ENCODE measurements at places on chromosomes 1 and 21. TPM values are rescaled to one million over a fixed set of nuclear protein-coding genes. Genes with fewer than 3 reads are reported as not detected.

Gene SLC9C2
- not detected for total RNA-seq

Gene AURKAIP1
- 89.0 TPM for total RNA-seq

Gene DONSON
- total RNA-seq, result 17.9 TPM

Gene ZNF678
- total RNA-seq, result 4.2 TPM

Gene SYNC
- total RNA-seq, result 72.5 TPM

Gene MSH4
- 0.20 TPM for total RNA-seq

Gene FAM3B
- not detected for total RNA-seq

Gene B3GALT2
- total RNA-seq, result 7.6 TPM

Gene PLA2G5
- not detected for total RNA-seq

DNA sequence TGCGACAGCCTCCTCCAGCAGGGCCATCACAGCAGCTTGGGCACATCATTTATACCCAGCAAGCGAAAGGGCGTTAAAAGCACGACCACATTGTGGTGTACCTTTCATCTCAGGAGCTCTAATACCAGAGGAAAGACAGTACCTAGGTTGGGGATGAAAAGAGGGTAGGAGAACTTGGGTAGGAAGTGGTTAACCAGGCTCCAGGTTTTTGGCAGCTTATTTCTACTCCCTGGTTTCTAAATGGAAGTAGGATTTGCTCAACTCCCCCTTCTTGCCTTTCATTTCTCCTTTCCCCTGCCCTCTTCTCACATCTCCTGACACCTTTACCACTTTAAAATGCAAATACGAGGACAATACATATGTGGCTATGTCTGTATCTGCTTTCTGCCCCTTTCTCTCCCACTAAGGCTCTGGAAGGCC, 30.2 kb downstream of the FAM177B start:
- peaks cover 1% of the 10 kb centered on the region for H3K27me3 ChIP-seq
- no peak for DNase-seq
- H3K4me3 ChIP-seq, result no peak overlapping the region
- H3K4me1 ChIP-seq, result peaks cover 12% of the 10 kb centered on the region
- H3K36me3 ChIP-seq, result no peaks in the 10 kb centered on the region

- H3K36me3 ChIP-seq, result no peaks in the 10 kb centered on the region
- H3K4me1 ChIP-seq, result peaks cover 34% of the 10 kb centered on the region
- no peaks in the 10 kb centered on the region for H3K27me3 ChIP-seq
- H3K27ac ChIP-seq, result no peak overlapping the region
- DNase-seq, result no peak
- no peak overlapping the region for H3K4me3 ChIP-seq
These were observed 10.5 kb downstream of the FOXJ3 start for GRCh38 chr1:42324398-42325013.

GRCh38 chr1:170590921-170591705, 59.1 kb downstream of the GORAB start:
- no peak for DNase-seq
- peaks cover 24% of the 10 kb centered on the region for H3K4me1 ChIP-seq
- H3K4me3 ChIP-seq, result no peak overlapping the region
- no peaks in the 10 kb centered on the region for H3K27me3 ChIP-seq
- peaks cover 2% of the 10 kb centered on the region for H3K36me3 ChIP-seq

DNA sequence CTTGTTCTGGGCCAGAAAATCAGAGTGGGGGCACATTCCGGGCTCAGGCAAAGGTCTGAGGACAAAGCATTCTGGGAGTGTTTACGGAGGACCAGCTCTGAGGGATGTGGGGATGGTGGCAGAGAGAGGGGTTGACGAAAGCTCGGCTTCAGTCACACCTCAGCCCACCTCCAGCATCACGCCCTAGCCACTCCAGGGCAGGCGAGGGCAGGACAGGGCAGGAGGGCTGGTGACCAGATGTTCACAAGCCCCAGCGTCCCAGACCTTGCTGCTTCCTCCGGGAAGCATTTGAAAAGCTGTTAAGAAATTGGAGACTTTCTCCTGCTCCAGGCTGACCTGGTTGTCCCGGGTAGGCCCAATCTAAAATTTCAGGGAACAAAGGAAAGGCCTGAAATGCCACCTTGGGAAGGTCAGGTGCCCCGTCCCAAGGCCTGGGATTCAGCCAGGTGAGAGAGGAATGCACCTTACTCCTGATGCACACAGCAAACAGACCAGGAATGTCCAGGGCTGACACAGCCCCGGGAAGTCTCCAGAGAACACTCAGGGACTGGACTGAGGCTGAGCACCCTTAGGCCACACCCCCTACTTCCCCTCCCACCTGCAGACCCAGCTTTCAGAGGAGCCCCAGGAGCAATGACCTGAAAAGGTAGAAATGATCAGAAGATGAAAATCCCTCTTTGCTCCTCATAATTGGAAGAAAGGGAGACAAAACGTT, 71.9 kb upstream of the KLHDC7A start:
- H3K36me3 ChIP-seq, result no peaks in the 10 kb centered on the region
- H3K4me3 ChIP-seq, result no peak overlapping the region
- H3K27me3 ChIP-seq, result peaks cover 2% of the 10 kb centered on the region
- H3K4me1 ChIP-seq, result no peaks in the 10 kb centered on the region
- DNase-seq, result no peak
- H3K27ac ChIP-seq, result no peak overlapping the region

DNA sequence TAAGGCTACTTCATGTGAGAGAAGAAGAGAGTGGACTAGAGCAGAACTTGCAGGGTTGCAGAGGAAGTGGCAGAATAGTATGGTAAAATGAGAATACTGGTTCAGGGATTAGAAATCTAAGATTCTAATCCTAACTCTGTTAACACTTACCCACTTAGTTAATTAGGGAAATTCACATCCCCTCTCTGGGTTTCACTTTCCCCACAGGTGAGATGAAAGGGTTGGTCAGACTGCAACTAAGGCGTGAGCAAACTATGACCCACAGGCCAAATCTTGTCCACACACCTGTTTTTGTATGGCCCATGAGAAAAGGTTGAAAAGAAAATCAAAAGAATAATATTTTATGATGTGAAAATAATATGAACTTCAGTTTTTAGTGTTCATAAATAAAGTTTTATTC, 117.5 kb downstream of the MACF1 start:
- no peak overlapping the region for H3K4me3 ChIP-seq
- no peaks in the 10 kb centered on the region for H3K27me3 ChIP-seq
- no peak for DNase-seq
- peaks cover 42% of the 10 kb centered on the region for H3K36me3 ChIP-seq

GRCh38 chr1:196896355-196896754, 8.5 kb downstream of the CFHR4 start:
- H3K36me3 ChIP-seq, result no peaks in the 10 kb centered on the region
- H3K4me3 ChIP-seq, result no peak overlapping the region
- H3K27me3 ChIP-seq, result peaks cover 4% of the 10 kb centered on the region
- H3K4me1 ChIP-seq, result no peaks in the 10 kb centered on the region

DNA sequence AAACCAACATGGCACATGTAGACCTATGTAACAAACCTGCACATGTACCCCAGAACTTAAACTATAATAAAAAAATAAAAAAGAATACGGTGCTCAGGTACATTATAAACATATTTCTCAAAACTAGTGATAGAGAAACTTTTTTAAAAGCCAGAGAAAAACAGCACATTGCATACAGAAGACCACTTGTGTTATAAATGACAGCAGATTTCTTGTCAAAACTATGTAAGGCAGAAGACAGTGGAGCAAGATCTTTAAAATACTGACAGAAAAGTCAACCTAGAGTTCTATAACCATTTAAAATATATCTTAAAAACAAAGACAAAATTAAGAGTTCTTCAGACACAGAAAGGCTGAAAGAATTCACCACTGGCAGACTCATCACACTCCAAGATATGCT, 144.7 kb downstream of the NEGR1 start:
- no peaks in the 10 kb centered on the region for H3K4me1 ChIP-seq
- no peak overlapping the region for H3K4me3 ChIP-seq
- H3K27ac ChIP-seq, result no peak overlapping the region
- no peaks in the 10 kb centered on the region for H3K27me3 ChIP-seq
- no peak for DNase-seq

GRCh38 chr21:14545906-14546480, at the start of gene SAMSN1:
Gene SAMSN1 (minus strand): TSS chr21:14546315. CDS start chr21:14546261, 54 bp downstream.
- H3K4me3 ChIP-seq, result no peak within 1 kb of the TSS
- no peaks in the 10 kb centered on the region for H3K4me1 ChIP-seq
- no peaks in the 10 kb centered on the region for H3K36me3 ChIP-seq
- no peak within 1 kb of the TSS for H3K27ac ChIP-seq

DNA sequence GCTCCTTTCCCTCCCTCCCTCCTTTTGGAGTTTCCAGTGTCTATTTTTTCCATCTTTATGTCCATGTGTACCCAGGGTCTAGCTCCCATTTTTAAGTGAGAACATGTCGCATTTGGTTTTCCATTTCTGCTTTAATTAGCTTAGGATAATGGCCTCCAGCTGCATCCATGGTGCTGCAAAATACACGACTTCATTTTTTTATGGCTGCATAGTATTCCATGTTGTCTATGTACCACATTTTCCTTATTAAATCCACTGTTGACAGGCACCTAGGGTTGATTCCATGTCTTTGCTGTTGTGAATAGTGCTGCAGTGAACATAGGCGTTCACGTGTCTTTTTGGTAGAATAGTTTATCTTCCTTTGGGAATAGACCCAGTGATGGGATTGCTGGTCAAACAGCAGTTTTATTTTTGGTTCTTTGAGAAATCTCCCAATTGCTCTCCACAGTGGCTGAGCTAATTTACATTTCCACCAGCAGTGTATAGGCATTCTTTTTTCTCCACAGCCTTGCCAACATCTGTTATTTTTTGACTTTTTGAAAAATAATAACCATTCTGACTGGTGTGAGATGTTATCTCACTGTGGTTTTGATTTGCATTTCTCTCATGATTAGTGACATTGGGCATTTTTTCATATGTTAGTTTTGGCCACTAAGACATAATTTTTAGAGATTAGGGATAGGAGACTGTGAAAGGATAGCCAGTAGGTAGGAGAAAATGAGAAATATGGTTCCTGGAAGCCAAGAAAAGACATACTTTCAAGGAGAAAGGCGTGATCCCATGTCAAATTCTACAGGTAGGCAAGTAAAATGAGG, 50.4 kb downstream of the ADAMTS1 start:
- H3K27me3 ChIP-seq, result no peaks in the 10 kb centered on the region
- no peak overlapping the region for H3K4me3 ChIP-seq
- no peak overlapping the region for H3K27ac ChIP-seq
- H3K36me3 ChIP-seq, result no peaks in the 10 kb centered on the region
- H3K4me1 ChIP-seq, result peaks cover 31% of the 10 kb centered on the region

- H3K36me3 ChIP-seq, result peaks cover 3% of the 10 kb centered on the region
- H3K27ac ChIP-seq, result no peak overlapping the region
- H3K4me3 ChIP-seq, result no peak overlapping the region
- no peak for DNase-seq
- H3K27me3 ChIP-seq, result no peaks in the 10 kb centered on the region
These were observed 81.6 kb upstream of the KCNE2 start for GRCh38 chr21:34282223-34282622.

DNA sequence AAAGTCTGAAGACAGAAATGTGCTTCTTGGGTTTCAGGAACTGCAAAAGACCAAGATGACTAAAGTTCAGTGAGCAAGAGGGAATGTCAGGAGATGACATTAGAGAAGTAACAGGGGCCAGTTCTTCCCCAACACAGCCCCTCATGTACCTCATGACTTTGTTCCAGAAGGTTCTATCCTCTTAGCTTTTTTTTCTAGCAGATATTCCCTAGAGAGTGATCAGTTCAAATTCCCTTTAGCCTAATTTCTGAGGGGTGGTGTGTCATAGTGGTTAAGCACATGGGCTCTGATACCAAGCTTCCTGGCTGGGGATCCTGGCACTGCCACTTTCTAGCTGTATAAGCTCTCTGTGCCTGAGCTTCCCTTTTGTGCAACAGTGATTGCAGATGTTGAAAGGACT, 108.0 kb downstream of the LBR start:
- no peaks in the 10 kb centered on the region for H3K4me1 ChIP-seq
- DNase-seq, result no peak
- no peak overlapping the region for H3K4me3 ChIP-seq
- H3K27me3 ChIP-seq, result no peaks in the 10 kb centered on the region
- no peak overlapping the region for H3K27ac ChIP-seq

GRCh38 chr1:109065137-109065536, 10.7 kb downstream of the TAF13 start:
- no peak for DNase-seq
- peaks cover 15% of the 10 kb centered on the region for H3K36me3 ChIP-seq
- no peak overlapping the region for H3K27ac ChIP-seq
- H3K27me3 ChIP-seq, result no peaks in the 10 kb centered on the region
- no peak overlapping the region for H3K4me3 ChIP-seq

DNA sequence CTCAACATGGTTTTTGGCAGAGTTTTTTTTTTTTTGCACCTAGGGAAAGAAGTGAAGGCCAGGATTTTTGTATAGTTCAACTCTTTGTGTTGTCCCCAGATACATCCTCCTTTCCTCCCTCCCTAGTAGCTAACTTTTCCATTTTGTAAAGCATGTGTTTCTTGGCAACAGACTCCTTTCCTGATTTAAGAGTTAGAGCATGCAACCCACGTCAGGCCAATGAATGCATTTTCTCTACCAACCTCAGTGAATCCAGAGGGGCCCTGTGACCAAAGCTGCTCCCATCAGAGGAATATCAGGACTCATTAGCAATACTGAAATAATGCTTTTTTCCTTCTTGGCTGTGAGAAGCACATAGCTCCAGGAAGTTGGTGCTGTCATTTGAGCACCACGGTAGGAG, 287.2 kb downstream of the LMO4 start:
- no peak overlapping the region for H3K4me3 ChIP-seq
- no peaks in the 10 kb centered on the region for H3K27me3 ChIP-seq
- H3K36me3 ChIP-seq, result no peaks in the 10 kb centered on the region
- H3K27ac ChIP-seq, result no peak overlapping the region

DNA sequence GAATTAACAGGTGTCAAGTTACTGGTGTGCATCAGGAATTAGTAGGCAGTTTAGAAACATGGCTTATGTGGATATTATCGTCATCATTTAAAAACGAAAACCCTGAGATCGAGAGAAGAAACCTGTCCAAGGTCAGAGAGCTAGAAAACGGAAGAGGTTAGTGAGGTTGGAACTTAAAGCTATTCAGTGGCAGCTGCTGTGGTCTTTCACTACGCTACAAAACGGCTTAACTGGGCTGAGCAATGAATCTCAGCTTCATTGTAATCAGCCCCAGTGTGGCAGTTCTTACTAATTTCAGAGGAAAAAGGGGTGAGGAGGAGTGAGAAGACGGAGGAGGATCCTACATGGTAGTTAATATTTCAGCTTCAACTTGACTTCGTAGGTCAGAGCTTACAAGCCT, 77.9 kb downstream of the DAB1 start:
- no peak overlapping the region for H3K27ac ChIP-seq
- H3K36me3 ChIP-seq, result no peaks in the 10 kb centered on the region
- DNase-seq, result no peak

Data from chondrocyte (in vitro differentiated cells).